ENCODE measurements at places on chromosomes 5 and 9.

GRCh38 chr5:154758493-154758892, 3.3 kb downstream of the LARP1 start:
- no peak for DNase-seq

GRCh38 chr5:15852217-15852616, 327.4 kb downstream of the MARCHF11 start:
- no peak for DNase-seq

GRCh38 chr9:17519761-17520160, 59.1 kb upstream of the SH3GL2 start:
- no peak for DNase-seq

DNA sequence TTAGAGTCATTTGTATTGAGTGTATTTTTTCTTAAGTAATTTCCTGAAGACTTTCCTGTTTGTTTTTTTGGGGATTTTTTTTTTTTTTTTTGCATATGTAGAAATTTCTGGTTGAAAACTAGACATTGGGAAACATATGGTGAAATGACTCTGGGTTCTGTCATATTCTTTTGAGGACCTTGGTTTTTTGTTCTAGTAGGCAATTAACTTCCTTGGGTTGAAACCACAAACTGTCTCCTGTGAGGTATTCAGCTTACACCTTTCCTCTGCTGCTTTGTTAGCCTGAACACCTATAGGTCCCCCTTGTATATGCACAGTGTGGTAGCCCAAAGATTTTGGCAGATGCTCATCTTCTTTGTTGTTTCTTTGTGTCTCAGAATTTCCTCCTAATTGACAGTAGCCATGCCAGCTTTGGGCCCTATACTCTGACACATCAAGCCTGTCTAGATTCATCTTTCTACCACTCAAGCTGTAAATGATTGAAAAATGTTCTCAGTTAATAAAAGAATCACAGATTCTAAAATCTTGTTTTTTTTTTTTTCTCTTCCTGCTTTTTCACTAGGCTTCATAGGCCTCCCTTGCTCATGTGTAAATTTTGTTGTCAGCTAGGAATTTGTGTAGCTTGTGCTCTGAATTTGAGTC, 140.6 kb downstream of the COMMD10 start:
- DNase-seq: no peak

GRCh38 chr5:171429543-171429910, 10.1 kb downstream of the FGF18 start:
- no peak for DNase-seq

DNA sequence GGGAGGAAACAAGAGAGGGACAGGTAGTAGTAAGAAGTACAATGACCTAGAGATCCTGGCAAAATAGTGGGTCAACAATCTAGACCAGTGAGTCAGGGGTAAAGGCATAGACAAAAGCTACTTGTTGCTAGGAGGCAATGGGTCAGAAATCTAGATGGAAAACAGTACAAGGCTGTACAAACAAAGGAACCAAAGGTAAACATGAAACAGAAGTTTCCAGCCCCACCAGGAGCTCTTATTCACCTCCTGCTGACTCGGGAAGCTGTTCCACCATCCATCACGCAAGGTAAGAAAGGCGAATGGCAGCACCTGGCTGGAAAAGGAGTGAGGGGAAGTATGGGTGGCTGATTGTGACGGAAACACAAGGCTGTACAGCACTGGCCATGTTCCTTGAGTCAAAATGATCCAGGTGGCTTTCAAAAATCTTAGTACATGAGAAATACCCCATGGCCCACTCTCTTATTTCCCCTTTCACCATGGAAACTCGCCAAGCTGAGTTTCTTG, 70.5 kb upstream of the RAI14 start:
- DNase-seq: peak; percentile 20

DNA sequence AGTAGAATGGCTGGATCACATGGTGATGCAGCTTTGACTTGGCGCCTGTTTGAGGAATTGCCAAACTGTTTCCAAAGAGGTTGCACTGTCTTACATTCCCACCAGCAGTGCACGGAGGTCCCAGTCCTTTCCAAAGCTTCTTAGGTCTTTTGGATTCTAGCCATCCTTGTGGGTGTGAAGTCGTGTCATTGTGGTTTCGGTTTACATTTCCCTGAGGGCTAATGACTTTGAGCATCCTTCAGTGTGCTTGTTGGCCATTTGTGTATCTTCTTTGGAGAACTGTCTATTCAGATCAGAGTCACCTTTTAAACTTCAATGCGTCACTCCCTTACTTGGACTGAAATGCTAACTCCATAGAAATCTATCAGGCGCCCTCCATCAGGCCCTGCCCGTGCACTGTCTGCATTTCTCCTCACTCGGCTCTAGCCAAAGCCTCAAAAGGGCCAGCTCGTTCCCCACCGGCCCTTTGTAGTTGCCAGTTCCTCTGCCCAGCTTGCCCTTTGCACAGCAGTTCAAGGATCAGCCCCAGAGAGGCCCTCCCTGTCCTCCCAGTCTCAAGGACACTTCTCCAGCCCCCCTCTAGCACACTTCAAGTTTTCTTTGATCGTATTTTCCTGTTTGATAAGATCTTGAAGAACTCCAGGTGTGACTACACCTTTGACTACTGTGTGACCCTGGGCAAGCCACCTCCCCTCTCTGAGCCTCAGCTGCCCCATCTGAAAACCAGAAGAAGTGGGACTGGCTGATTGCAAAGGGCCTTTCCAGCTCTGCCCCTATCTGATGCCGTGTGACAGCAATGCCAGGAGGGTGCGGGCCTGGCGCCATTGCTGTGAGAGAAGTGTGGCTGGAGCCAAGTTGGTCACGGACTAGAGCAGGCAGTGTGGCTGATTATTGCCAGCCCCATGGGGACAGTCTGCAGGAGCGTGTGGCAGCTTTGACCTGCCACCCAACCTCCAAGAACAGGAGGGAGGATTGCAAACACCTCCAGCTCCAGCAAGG, 5.6 kb downstream of the HRH2 start:
- DNase-seq: no peak

- DNase-seq: no peak
Observed at GRCh38 chr9:94743035-94743954, 16.8 kb downstream of the AOPEP start.

- no peak for DNase-seq
Observed at GRCh38 chr9:134455934-134456755, 129.9 kb downstream of the RXRA start.

- no peak for DNase-seq
Observed at GRCh38 chr5:14684757-14685156, 20.2 kb downstream of the OTULIN start.

GRCh38 chr9:14323083-14323971, 9.4 kb upstream of the NFIB start:
- no peak for DNase-seq

- no peak for DNase-seq
Observed at GRCh38 chr5:138662599-138662998, 87.4 kb upstream of the HSPA9 start.

DNA sequence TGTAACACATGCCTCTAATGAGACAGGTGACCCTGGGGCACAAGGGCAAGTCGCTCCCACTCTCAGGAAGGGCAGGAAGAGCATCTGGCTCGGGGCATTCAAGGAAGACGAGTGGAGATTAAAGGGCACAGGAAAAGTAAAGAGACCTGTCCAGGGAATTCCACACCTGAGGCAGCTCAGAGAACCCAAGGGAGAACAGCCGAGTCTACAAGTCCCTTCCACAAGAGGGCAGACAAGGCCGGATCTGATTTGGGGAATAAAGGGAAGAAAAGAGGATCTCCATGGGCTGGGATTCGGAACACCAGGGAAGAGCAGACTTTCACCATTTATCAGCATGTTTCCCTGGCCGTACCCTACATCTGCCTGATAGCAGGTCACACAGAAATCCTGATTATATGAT, 28.1 kb downstream of the GPX3 start:
- DNase-seq: no peak

DNA sequence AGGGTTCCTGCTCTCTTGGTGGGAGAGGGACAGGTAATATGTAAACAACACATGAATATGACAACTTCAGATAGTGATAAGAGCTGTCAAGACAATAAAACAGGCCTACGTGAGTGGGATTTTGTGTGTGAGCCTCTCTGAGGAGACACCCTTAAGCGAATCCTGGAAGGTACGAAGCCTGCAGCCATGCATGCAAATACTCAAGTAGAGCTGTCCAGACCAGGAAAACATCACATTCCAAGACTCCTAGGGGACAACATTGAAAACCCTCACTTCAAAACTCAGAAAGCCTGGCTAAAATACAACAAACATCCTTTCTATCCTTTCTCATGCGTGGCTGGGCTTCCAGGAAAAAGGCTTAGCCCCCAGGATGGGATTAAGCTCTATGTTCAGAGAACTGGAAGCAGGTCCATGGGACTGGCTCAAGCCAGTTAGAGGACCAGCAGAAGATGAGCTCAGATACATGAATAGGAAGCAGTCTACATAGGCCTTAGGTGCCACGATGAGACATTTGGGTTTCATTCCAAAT, 124.8 kb upstream of the IQGAP2 start:
- no peak for DNase-seq

GRCh38 chr5:166401391-166401790, 1890.1 kb upstream of the WWC1 start:
- DNase-seq: no peak

GRCh38 chr9:81613002-81613812, 76.1 kb downstream of the TLE1 start:
- DNase-seq: no peak

Data from NCI-H1417 treated with DMSO at 0.1 percent for 48 hours (cell line).